ENCODE measurements at places on chromosomes 4 and X. TPM values are rescaled to one million over a fixed set of nuclear protein-coding genes. Genes with fewer than 3 reads are reported as not detected.

NEXMIF gene
- total RNA-seq: not detected

DNAAF6 gene
- not detected for total RNA-seq

BST1 gene
- 4.2 TPM for total RNA-seq

MGARP gene
- 43.1 TPM for total RNA-seq

GRCh38 chrX:63012574-63012973, 338.6 kb downstream of the SPIN4 start:
- DNase-seq: no peak

GRCh38 chrX:7950865-7951264, 23.7 kb upstream of the PNPLA4 start:
- DNase-seq: no peak

DNA sequence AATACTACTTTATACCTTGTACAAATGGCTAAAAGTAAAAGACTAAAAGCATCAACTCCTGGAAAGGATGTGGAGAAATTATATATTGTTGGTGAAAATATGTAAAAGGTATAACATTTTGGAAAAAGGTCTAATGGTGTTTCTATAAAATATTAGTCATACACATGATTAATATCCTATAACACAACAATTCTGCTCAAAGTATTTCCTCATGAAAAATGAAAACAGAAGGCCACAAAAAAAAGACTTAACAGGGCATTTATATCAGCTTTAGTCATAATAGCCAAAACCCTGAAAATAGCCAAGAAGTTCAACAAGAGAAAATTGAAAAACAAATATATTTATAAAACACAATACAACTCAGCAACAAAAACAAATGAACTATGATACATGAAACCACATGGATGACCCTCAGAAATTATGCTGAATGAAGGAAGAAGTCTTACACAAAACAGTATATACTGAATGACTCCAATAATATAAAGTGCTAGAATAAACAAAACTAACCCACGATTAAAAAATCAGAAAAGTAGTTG, 38.8 kb downstream of the TBCK start:
- DNase-seq: no peak

GRCh38 chr4:55178226-55179005, 53.0 kb upstream of the KDR start:
- no peak for DNase-seq

TMEM154 gene
- 0.45 TPM for total RNA-seq

AFM gene
- total RNA-seq: not detected

AMBN gene
- not detected for total RNA-seq

DNA sequence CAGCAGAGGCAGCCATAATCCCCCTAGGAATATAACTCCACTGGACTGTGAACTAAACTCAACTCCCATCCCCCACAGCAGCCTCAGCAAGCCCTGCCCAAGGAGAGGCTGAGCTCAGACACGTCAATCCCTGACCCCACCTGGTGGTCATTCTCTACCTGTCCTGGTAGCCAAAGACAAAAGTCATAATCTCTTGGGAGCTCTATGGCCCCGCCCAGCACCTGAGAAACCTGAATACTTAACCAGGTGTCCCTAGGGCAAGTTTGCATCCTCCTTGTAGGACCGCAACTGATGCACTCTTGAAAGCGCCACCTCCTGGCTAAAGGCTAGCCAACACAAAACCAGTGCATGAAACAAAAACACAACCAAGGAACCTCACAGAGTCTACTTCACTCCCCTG, 18.4 kb downstream of the CT47B1 start:
- DNase-seq: no peak

KLHL8 gene
- 7.4 TPM for total RNA-seq

DGKK gene
- total RNA-seq: not detected

GRCh38 chrX:18422886-18423285, 2.5 kb upstream of the CDKL5 start:
- DNase-seq: no peak

Measured in HFFc6 (cell line).